ENCODE measurements at places on chromosomes 5 and 9.

DNA sequence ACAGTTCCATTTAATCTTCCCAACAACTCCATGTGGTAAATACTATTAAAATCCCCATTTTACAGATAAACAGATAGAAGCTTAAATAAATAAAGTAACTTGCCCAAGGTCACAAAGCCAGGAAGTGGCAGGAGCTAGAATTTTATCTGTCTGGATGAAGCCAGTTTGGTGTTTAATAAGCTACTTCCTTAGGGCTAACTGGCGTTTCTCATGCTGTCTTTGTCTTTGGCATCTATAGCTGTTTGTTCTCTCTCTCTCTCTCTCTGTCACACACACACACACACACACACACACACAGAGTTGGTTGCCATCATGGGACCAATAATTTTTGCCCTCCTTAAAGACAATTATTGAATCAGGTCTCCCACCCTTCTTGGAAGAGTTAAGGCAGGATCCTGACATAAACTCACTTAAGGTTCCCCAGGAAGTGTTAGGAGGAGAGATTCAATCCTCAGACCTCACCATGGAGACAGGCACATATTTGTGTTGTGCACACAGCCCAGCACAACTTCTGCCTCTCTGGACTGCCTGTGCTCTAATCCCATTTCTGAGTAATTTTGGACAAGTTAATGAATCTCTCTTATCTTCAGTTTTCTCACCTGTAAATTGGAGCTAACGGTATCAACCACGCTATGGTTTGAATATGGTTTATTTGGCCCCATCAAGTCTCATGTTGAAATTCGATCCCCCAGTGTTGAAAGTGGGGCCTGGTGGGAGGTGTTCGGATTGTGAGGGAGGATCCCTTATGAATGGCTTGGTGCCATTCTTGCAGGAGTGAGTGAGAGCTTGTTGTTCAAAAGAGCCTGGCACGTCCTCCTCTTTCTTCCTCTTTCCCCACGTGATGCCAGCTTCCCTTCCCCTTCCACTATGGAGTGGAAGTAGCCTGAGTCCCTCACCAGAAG lies 8.3 kb upstream of the ADRA1B start:
- no peak for DNase-seq

DNA sequence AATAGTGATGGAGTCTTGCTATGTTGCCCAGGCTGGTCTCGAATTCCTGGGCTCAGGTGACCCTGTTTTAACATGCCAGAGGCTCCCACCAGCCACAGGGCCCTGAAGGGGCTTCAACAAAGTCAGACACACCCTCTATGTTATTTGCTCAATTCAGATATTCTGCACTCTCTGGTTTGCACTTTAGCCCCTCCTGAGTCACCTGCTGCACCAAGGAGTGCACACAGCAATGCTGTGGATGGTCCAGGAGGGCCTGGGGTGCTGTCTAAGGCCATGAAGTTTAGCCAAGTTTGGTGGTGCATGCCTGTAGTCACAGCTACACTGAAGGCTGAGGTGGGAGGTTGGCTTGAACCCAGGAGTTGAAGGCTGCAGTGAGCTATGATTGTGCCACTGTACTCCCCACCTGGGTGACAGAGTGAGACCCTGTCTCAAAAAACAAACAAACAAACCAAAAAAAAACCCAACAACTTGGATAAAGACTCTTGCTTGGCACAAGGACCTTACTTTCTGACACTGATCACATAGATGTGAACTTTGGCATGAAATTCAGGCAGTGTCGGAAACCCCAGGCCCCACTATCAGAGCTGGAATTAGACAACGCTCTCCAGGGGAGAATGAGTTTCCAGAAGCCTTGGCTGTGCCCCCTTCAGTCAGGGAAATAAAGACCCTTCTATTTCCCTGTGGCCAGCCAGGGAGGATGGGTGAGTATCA lies 39.7 kb upstream of the CDKN2AIPNL start:
- no peak for DNase-seq

DNA sequence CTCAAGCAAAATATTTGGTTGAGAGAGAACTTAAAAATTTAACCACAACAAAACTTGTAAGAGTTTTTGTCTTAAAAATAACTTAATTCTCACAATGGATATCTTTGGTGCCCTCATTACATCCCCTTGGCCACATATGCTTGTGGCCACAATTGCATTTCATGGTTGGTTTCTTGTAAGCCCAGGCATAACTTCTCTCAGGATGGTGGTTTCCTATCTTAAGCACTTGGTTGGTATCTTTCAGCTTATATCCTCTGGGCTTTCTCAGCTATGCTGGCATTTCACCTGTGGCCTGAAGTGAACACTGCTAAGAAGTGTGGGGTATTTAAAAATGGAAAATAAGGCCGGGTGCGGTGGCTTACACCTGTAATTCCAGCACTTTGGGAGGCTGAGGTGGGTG lies 212.4 kb upstream of the MEF2C start:
- no peak for DNase-seq

DNA sequence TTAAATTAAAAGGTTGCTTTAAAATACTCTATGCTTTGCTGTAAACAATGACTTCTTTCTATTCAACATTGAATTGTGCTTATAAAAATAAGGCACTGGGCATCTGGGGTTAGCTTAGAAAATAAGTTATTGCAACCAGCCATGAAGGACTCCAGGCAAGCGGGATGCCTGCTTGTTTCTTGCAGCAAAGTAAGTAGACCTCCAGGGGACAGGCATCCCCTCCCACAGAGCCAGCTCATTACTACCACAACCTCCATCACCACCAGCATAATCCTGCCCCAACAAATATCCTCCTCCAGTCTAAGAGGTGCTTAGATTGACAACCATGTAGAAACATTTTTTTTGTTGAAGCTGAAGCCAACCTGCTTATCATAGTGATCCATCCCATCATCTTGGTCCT lies 190.4 kb downstream of the TARS1 start:
- no peak for DNase-seq

DNA sequence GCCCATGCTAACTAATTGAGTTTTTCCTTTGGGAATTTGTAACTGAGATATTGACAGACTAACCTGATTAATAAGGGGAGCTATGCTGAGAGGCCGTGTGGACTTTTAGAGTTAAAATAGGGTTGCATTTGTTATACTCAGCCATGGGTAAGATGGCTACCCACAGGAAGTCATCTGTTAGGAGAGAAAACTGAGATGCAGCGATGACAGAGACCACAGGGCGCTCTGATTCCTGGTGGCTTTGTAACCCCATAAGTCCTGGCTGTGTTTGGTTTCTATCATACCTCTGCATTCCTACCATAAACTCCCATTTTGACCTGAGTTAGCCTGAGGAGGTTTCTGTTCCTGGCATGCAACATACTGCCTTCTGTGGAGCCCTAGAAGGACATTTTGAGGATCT lies 19.5 kb upstream of the PANK3 start:
- DNase-seq: no peak

DNA sequence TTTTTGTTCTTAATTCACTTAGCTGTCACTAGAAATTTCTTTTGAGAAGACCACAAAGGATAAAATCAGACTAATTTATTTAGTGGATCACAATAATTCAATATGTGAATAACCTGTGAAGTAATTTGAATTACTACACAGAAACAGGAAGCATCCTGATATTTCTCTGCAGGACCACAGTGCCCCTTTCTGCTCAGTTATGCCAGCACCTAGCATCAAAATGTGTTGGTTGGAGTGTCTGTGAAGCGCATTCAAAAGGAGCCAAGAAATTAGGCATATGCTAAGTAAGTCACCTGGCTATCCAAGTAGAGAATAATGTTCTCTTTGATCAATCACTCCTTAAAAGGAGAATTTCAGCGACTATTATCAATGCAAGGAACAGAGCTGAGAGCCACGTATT lies 187.5 kb downstream of the SLC12A2 start:
- no peak for DNase-seq

DNA sequence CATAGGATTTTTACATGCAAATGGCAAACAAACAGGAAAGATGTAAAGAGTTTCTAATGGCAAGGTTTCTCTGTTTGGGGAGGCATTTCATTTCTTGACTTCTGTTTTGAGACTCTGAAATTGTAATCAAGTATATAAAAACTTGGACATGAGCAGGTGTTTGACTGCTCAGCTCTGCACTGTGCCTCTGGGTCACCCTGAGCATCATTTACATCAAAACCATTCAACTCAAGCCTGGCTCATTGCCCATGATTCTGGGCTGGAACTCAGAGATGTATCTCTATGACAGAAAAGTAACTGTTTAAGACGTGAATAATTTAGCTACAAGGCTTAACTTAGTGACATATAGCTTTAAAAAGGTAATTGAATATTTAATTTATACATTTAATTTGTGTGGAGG lies 1402.4 kb upstream of the NUDT12 start:
- no peak for DNase-seq

GRCh38 chr9:109781086-109781485 lies 1.1 kb downstream of the PALM2AKAP2 start:
- no peak for DNase-seq

GRCh38 chr5:17743580-17744435 lies 109.5 kb downstream of the TAF11L14 start:
- no peak for DNase-seq

- no peak for DNase-seq
Observed at GRCh38 chr5:129155876-129156275, 61.3 kb downstream of the ISOC1 start.

DNA sequence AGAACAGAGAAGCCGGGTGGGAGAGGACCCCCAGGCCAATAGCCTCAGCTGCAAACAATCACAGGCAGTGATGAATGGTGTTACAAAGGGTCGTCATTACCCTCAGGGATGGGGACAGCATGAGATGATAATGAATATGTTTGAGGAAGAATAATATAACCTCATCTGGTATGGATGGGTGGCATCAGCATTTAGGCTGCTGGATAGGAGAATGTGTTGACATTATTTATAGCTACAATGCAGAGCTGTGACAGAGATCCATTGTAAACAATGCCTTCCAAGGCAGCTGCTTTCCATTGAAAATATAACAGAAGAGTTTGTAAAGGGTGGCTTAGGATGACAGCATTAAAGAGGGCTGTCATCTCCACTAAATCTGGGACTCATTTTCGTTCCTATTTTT lies 365.5 kb downstream of the KCNN2 start:
- DNase-seq: no peak

- DNase-seq: no peak
Observed at GRCh38 chr5:76427206-76428140, 24.4 kb downstream of the IQGAP2 start.

GRCh38 chr5:92641031-92641962 lies 939.7 kb downstream of the NR2F1-AS1 start:
- DNase-seq: no peak

DNA sequence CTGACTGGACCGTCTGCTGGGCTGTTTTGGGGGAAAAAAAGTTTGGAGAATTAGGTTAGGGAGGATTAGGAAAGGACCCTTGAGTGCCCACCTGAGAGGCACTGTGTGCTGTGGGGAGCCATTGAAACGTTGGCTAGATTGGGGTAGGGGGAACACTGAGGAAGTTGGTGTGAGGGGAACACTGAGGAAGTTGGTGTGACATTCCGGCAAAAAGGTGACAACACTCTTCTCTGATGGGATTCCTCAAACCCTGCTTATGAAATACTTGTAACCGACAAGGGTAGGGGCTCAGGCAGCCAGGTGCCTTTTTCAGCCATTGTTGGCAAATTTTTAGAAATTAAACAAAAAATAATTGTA lies 1.0 kb downstream of the CYSTM1 start:
- DNase-seq: no peak

- DNase-seq: no peak
Observed at GRCh38 chr5:132828846-132829494, 1.5 kb downstream of the SHROOM1 start.

DNA sequence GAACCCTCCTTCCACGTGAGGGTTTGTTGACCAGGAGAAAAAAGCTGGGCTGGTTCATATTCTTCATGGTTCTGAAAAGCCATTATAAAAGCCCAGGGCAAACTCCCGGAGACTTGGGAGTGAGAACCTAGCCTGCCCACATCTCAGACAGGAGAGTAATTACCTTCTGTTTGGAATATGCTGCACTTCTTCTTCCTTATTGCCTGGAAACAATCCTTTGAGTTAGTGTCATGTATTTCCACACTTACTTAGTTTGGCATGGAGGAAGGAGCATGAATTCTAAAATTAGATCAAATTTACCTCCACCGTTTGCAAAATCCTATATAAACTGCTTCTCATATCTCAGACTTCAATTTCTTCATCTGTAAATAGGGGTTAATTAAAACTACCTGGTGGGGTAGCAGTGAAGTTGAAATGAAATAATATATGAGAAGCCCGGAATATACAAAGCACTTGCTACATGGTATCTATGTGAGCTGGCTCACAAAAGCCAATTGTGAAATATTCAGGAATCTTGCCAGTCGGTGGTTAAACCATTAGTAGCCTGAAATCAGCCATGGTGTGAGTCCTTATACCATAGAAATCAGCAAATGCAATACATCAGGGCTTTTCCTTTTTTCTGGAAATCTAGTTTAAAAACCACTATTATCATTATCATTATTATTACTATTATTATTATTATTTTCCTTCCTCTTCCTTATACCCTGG lies 140.0 kb upstream of the RAD23B start:
- DNase-seq: no peak

- no peak for DNase-seq
Observed at GRCh38 chr9:131598121-131598520, 52.8 kb downstream of the PRRT1B start.

DNA sequence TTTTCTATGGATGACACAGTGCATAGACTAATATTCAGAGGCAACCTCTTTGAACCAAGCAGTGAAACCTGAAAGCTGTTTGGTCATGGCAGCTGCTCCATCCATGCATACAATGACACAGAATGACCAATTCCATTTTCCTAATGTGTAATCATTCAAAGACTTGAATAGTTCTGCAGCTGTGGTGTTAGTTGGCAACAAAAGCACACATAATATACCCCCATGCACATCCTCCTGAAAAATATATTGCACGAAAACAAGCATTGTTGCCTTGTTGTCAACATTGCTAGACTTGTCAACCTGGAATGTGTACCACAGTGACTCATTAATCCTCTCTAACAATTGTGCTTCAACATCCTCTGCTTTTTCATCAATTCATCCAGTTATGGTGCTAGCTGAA lies 71.0 kb upstream of the SEMA6A start:
- no peak for DNase-seq

All from stimulated activated CD8-positive, alpha-beta memory T cell treated with anti-CD3 and anti-CD28 coated beads, Interleukin-15, amount 100 ng/mL, for 4 hours (primary cell).